ENCODE measurements at places on chromosomes 3 and 15.

GRCh38 chr15:56207092-56207491 is 36.6 kb downstream of the RFX7 start:
- DNase-seq, result no peak

DNA sequence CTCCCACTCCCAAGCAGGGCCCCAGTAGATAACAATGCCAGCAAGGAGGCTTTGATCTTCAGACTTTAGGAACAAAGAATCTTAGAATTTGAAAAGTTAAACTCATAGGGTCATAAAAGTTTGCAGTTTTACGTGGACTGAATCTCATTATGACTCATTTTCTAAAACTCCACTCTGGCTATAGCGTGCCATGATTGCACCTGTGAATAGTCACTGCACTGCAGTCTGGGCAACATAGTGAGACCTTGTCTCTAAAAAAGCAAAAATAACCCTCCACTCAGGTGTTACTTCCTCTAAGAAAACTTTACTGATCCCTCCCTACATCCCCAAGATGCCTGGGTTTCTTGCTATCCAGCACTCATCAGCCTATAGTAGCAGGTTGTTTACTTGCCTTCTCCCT is 104.5 kb downstream of the IL20RB start:
- no peak for DNase-seq

DNA sequence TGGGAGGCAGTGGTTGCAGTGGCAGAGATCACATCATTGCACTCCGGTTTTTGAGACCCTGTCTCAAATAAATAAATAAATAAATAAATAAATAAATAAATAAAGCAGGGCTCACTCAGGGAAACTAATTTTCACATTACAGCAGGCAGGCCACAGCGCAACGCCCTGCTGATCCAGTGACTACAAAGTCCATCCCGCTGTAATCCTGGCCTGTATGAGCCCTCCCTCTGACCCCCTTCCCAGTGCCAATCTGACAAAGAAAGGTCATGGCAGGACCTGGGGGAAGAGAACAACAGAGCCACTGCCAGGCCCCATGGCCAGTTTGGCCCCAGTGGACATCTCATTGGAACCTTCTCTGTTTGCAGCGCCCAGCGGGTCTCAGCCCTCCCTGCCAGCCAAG is 9.3 kb downstream of the SH3BP5 start:
- DNase-seq, result no peak

- DNase-seq, result peak; percentile 27
These were observed 134.9 kb downstream of the CACNA2D3 start for GRCh38 chr3:54257125-54257720.

DNA sequence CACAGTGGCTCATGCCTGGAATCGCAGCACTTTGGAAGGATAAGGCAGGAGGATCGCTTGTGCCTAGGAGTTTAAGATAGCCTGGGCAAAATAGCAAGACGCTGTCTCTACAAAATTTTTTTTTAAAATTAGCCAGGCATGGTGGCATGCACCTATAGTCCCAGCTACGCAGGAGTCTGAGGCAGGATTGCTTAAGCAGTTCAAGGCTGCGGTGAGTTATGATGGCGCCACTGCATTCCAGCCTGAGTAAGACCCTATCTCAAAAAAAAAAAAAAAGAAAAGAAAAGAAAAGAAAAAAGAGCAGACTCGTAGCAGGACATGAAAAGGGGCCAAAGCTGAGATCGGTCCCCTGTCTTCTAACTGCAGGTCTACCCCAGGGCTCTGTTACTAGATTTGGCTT is 18.9 kb downstream of the SRGAP3 start:
- DNase-seq, result no peak

- DNase-seq, result no peak
These were observed 22.3 kb downstream of the THRB start for GRCh38 chr3:24472358-24472757.

DNA sequence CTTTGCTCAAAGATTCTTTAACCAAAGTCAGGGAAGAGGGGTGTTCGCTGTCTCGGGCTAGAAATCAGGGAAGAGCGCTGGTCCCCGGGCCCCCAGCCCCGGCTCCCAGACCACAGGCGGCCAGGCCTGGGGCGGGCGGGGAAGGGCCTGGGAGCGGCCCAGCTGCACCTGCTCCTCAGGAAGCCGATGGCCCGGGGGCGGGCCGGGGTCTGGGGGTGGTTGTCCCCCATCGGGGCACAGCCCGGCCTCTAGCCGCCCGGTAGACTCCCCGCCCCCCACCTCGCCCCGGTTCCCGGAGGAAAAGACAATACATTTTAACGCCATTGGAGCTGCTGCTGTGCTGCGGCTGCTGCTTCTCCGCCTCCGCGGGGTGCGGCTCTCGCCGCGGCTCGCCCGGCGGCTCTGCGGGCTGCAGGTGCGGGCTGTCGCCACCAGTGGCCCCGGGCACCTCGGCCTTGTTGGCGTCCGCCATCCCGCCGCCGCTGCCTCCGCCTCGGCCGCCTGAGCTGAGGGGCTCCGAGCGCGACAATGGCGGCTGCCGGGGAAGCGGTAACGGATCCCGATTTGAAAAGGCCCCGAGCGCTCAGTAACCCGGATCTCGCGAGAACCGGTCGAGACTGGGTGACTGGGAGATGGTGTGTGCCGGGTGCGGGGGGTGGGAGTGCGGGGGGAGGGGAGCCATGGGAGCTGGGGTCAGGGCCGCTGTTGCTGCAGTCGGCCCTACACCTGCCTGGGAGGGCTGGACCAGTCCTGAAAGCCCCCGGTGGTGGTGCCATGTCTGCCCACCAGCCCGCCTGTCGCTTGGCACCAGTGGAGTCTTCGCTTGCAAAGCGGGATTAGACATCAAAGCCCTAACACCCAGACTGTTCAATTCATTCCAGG is at the start of gene MYEF2:
Gene MYEF2, minus strand, starts transcription at position 530 of the 882 bp plus-strand sequence. Its CDS starts 58 bp downstream, at position 472.
- no peak for DNase-seq

GRCh38 chr3:126057936-126058335 is 26.0 kb downstream of the SLC41A3 start:
- DNase-seq, result no peak

DNA sequence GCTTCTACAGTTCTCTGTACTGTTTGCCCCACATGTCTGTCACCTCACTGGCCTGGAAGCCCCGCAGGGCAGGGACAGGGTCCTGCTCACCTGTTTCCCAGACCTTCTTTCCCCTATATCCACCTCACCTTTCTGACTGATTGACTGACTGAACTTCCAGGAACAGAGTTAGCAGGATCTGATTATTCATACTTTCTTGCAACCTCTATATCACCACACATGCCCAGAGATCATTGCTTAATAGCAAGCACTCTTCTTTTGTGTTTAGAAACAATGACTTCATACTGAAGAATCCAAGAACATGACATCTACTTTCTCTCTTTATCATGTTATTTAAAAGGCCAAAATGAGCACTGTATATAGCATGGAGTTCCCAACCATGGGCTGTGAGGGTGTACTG is 18.0 kb upstream of the CLEC3B start:
- DNase-seq, result no peak
